Fibroblast of lung (primary cell): ENCODE measurements at places on chromosomes 7 and 10. TPM values are rescaled to one million over a fixed set of nuclear protein-coding genes. Genes with fewer than 3 reads are reported as not detected.

The CPA2 gene
- total RNA-seq, result under 0.01 TPM in 1 of 2 replicates, not detected in the other

The SUN3 gene
- total RNA-seq, result not detected in 2 replicates

The ZNF32 gene
- total RNA-seq, result 60.1 and 61.9 TPM in 2 replicates

The PITX3 gene
- total RNA-seq, result not detected in 2 replicates

The IFIT5 gene
- total RNA-seq, result 27.7 and 32.7 TPM in 2 replicates

The HOGA1 gene
- 1.0 and 1.5 TPM in 2 replicates for total RNA-seq

The ALOX5 gene
- not detected in 2 replicates for total RNA-seq

The RASA4 gene
- 2.1 and 6.2 TPM in 2 replicates for total RNA-seq

The CCL24 gene
- not detected in 2 replicates for total RNA-seq

The CDC123 gene
- 138 and 144 TPM in 2 replicates for total RNA-seq

The CXCL12 gene
- 526 and 611 TPM in 2 replicates for total RNA-seq

The CYP3A4 gene
- total RNA-seq, result 0.17 TPM in 1 of 2 replicates, not detected in the other

The KNDC1 gene
- 0.26 and 0.50 TPM in 2 replicates for total RNA-seq

The KIF11 gene
- 3.6 and 8.9 TPM in 2 replicates for total RNA-seq

The EPDR1 gene
- total RNA-seq, result 43.4 and 59.6 TPM in 2 replicates

The TEX36 gene
- not detected in 2 replicates for total RNA-seq

The SRRM3 gene
- total RNA-seq, result 1.0 and 1.7 TPM in 2 replicates

The CRTAC1 gene
- not detected in 2 replicates for total RNA-seq

The CHN2 gene
- total RNA-seq, result 0.33 and 1.3 TPM in 2 replicates

The WDR37 gene
- 9.8 and 13.0 TPM in 2 replicates for total RNA-seq

The ASB10 gene
- total RNA-seq, result not detected in 2 replicates

The RET gene
- 0.77 and 0.83 TPM in 2 replicates for total RNA-seq

The SLC26A3 gene
- not detected in 2 replicates for total RNA-seq

The CYP2C19 gene
- not detected in 2 replicates for total RNA-seq

The DNAJB6 gene
- total RNA-seq, result 84.5 and 86.2 TPM in 2 replicates

The CFAP70 gene
- total RNA-seq, result 1.0 and 1.3 TPM in 2 replicates

The BICC1 gene
- 62.7 and 64.7 TPM in 2 replicates for total RNA-seq

The ZNF680 gene
- total RNA-seq, result 5.1 and 10.1 TPM in 2 replicates

The AGR2 gene
- not detected in 2 replicates for total RNA-seq

The IGFBP1 gene
- total RNA-seq, result not detected in 2 replicates

The ANKRD61 gene
- 0.17 and 0.26 TPM in 2 replicates for total RNA-seq

The STRA8 gene
- not detected in 2 replicates for total RNA-seq

The TUBAL3 gene
- total RNA-seq, result not detected in 2 replicates

The SORCS3 gene
- not detected in 2 replicates for total RNA-seq

The PRTFDC1 gene
- 18.5 and 26.9 TPM in 2 replicates for total RNA-seq

The TRIM50 gene
- not detected in 2 replicates for total RNA-seq

The AVPI1 gene
- 31.8 and 77.5 TPM in 2 replicates for total RNA-seq
